Activated naive CD4-positive, alpha-beta T cell treated with anti-CD3 and anti-CD28 coated beads, Interleukin-2, amount 50 U/mL, for 72 hours (primary cell): ENCODE measurements at places on chromosomes 1 and 21. TPM values are rescaled to one million over a fixed set of nuclear protein-coding genes. Genes with fewer than 3 reads are reported as not detected.

GRCh38 chr1:246691622-246692495, 32.4 kb upstream of the SCCPDH start:
- no peak for DNase-seq

DNA sequence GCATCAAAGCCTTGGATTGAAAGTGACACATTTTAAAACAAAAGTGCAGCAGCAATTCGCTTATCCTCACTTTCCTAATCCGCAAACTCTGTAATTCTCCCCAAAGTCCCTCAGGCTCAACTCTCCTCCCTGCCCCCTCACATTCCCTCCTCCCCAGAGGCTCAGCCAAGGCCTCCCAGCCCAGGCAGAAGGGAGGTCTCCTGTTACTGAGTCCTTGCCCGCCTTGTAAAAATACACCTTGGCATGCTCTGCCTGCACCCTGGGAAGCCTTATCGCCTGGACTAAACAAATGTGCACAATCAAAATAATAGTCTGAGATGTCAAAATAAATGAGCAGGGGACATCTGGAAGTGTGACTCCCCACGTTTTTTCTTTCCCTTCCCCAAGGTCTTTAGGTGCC, 109.7 kb downstream of the PLXNA2 start:
- no peak for DNase-seq

GRCh38 chr1:208527156-208527555, 283.0 kb upstream of the PLXNA2 start:
- no peak for DNase-seq

DNA sequence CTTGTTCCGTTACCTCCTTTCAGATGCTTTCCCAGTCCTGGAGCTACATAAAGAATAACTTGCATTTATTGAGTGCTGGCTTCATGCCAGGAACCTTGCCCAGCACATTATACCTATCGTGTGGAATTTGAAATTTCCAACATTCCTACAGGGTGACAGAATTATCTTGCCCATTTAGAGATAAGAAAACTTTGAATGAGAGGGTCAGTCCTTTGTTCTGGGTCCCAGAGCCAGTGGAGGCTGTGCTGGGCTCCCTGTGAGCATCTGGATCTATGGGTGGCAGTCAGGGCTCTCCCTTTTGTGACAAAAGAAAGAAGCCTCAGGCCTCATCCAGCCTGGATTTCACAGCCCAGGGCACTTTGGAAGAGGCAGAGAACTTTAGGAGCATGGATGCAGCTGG, 3.2 kb downstream of the GSTM4 start:
- no peak for DNase-seq

GRCh38 chr21:41369105-41369919, 7.5 kb downstream of the MX2 start:
- peak; percentile 31 for DNase-seq

DNA sequence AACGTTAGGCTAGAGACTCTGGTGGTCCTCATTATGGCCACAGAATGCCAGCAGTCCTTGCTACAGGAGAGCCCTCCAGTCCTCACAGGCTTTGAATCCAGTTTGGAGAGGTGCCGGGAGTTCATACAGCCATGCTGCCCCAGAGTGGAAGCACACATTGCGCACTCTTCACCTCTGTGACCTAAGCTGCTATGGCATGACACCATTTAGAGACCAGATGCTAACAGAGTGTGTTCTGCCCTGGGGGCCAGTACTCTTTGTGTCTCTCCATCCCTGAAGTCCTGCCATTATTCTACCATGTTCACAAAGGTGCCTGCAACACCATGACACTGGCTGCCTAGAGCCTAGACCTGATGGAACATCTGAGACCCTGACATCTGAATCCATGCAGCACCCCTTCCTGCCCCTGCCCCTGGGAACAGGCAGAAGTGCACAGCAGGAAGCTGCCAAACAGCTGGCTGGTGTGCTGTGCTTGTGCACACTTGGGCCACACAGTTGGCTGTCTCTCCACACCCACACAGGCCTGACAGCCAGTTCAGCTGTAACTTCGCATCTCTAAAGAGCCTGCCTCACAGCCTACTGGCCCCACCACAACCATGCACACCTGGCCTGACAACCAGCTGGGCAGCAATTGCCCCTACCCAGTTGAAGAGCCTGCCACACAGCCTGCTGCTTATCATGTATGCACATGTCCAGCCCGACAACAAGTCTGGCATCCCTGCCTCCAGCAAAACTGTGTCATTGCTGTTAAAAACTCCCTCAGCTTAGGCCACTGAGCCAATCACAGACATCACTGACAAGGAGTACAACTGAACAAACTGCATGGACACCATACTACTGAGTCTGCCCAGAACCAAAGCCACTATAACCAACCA, 49.1 kb downstream of the MCOLN2 start:
- DNase-seq = no peak

DNA sequence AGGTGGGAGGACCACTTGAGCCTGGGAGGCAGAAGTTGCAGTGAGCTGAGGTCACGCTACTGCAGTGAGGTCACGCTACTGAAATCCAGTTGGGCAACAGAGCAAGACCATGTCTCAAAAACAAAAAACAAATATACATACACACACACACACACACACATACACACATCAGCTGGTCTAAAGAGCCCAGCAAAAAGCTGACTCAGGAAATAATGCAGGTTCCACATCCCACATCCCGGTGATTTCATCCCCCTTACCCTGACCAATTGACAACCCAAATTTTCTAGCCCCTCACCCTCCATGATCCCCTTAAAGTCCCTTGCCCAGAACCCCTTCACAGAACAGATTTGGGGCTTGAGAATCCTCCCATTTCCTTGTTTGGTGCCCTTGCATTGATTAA, 11.9 kb upstream of the CFHR4 start:
- no peak for DNase-seq

- no peak for DNase-seq
Observed at GRCh38 chr1:183070923-183071618, 47.9 kb downstream of the LAMC1 start.

The FBLIM1 gene
- total RNA-seq = not detected

The CELSR2 gene
- total RNA-seq = 3.9 TPM

The ITGB2 gene
- total RNA-seq = 151 TPM

DNA sequence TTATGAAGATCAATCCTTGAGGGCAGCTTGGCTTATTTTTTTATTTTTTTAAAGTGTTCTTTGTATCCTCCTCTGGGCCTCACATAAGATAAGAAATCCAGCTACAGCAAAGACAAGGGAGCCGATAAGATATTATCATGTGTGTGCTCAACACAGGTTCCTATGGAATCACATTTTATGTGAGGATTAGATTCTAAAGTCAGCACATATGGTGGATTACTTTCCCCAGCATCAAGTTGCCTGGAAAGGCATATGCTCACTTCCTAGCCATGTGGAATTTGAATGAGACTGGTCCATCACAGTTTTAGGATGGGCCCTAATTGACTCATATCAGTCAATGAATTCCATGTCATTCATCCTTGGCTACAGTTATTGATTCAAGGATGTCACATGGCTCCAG, 456.9 kb upstream of the LRRC7 start:
- DNase-seq = no peak

DNA sequence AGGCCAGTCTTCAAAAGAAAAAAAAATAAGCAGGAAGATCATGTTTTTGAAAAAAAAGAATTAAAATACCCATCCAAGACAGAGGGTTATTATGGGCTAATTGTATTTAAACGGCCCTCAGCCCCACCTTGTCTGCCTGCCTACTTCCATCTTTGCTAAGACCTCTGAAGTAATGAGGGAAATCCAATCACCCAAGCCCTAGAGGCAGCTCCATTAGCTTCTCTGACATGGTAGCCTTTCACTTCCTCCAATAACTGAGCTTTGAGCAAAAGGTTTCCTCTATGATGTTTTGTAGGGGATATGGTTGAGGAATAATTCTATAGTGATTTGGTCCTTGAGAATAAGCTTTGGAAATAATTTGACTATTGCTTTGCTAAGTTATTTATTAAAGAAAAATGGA, 178.2 kb upstream of the SGIP1 start:
- DNase-seq = no peak

The BATF3 gene
- total RNA-seq = 14.0 TPM

The DR1 gene
- 93.0 TPM for total RNA-seq

DNA sequence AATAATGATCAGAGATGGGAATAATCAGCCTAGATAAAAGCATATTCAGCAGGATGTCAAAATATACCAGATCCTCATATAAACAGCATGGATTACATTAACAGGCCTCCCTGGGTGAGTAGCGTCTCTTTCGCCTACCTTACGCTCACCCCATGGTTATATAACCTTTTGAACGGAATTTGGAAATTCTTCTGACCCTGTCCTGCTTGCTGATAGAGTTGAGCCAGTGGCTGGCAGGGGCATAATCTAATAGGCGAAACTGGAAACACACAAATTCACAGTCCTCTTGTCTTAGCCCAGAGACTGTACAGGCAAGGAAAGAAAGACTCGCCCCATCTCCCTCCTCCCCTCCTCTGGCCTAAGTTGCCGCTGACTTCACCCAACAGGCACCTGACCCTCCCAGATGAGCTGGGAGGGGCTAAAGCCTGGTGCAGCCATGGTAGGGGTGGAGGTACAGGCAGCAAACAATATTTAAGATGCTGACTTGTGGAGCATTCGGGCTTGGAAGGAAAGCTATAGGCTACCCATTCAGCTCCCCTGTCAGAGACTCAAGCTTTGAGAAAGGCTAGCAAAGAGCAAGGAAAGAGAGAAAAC, at the start of gene ANGPTL7:
Gene ANGPTL7 (plus strand): TSS at position 498 of the 594 bp plus-strand sequence. CDS start 225 bp downstream, outside the sequence.
- DNase-seq = no peak

DNA sequence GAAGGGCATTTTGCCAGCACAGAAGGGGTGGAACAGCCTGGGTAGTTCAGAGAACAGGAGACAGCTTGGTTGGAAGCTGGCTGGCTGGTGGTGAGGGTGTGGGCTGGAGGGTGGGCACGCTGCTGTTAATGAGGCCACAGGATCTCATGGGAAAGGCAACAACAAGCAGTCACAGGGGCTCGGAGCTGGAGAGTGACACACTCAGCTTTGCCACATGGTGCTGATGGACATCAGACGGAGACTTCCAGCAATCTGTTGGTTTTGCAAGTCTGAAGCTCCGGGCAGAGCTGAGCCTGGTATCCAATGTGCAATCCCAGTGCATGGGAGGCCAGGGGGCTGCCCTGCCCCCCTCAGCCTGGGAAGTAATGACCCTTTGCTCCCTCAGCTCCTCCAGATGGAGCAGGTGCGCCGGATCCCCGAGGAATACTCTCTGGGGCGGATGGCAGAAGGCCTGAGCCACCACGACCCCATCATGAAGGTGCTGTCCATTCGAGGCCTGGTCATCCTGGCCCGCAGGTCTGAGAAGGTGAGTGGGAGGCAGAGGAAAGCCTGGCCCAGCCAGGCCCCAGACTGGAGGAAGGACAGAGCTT, 15.6 kb upstream of the TTC4 start:
- DNase-seq = no peak

DNA sequence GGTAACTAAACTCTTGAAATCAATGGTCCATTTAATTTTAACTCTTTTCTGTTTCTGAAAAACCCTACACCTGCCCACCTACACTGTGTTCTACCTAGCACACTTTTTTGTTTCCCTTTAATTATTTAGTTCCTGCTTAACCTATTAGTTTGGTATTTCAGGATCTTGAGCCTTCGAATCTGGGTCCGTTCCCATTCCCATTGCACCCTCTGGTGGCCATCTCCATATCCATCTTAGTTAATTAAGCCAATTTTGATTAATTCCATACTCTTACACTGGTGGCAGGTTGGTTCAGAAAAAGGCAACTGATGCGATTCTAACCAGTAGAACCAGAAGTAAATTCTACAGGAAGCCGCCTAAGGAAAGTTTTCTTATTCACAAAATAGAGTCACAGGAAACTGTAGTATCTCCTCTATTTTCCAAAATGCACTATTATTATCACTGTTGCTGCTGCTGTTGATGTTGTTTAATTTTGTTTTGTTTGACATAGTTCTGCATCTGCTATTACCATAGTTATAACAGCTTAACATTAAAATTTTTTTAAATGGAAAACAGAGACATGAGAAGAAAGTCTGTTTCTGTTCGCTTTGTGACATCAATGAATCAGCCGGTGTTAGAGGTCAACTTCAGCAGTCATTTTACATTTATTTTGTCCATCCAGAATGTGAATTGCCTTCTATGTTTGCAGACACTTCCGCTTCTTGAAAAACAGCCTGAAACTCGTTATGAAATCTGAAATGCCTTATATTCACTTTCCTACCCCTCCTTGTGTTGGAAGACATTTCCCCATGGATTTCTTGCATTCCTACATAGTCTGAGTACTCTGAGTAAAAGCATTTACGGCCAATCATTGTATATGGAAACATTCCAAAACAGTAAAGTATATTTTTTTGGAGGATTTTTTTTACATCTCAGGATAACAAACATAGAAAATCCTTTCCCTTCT, 115.5 kb upstream of the NCAM2 start:
- peak; percentile 3 for DNase-seq

The ANKRD34A gene
- 5.4 TPM for total RNA-seq

The EVI5 gene
- 68.0 TPM for total RNA-seq

The NPHP4 gene
- total RNA-seq = 10.0 TPM

- DNase-seq = no peak
Observed at GRCh38 chr1:44616284-44616990, 57.8 kb downstream of the TMEM53 start.

DNA sequence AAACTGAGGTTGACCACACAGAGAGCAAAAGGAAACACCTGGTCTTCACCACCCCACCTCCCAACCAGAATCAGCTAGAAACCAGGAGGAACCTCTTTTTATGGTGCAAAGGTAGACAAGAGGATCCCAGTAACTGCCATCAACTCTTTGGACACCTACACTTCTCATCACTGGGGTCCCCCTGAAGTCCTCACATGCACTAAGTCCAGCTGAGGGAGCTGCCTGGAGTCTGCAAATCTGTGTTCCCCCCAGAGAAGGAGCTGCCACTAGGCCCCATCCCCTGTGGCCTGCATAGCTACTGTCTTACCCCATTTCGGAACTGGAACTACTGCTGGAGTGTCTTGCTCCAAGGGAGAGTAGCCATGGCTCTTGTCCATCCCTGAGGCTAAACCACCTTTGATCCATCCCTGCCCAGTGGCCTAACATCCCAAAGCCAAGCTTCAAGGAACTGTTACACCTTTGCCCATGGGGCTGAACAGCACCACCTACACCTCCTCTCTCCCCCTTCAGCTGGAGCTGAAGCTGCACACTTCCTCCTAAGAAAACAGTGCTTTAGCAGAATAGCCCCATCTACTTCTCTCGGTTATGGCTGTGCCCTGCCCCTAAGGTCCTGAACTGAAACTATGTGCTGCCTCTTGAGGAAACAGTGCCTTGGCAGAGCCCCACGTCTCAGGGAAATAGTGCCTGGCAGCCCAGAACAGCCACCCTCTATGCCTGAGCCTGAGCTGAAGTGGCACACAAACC, 85.4 kb upstream of the CD53 start:
- no peak for DNase-seq

DNA sequence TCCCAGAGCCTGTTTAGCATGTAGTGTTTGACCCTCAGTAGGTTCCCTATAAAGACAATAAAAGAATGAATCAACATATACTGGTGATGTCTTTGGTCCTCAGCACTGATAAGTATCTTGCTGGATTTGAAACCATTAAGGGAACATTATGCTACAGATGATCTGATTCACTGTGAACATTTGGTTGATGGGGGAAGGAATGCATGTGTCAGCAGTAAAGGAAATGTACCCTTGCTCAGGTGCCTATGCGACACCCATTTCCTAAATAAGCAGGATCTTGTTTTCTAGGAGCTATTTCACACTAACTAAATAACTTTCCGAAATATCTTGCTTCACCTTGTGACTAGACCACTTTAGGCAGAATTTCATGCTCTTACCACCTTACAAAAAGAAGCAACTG, 13.0 kb downstream of the TEX38 start:
- no peak for DNase-seq

The UBXN10 gene
- total RNA-seq = 1.3 TPM
